ENCODE measurements at places on chromosomes 2 and 18.

- DNase-seq, result no peak
Measured at GRCh38 chr18:23416298-23416697, 36.8 kb upstream of the RIOK3 start.

DNA sequence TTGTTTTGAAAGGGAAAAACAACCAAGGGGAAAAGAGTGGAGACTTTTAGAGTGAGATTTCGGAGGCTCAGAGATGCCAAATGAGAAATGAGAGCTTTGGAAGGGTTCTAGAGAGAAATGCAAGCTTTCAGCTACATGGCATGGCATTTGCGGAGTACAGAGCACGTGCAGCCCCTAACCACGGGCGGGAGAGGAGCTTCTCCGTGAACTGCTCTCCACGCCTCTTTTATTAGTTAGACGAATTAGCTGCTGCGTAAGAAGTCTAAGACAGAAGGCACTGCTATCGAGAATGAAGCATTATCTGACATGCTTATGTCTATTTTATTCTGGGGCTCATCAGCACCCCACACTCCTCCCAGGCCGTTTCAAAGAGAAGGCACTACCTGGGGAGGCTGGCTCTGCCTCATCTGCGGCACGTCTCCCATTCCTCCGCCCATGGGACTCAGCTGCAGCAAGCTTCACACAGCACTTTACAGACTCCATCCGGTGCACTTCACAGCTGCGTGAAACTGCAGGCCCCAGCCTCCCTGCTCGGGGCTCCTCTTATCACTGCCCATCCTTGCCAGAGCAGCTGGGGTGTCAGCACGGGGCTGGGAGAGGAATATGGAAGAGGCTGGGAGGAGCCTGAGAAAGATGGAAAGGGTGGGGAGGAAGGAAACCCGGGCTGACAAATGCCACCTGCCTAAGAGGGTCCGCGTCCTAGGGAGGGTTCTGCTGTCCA is 207.3 kb upstream of the APCDD1 start:
- DNase-seq, result no peak

DNA sequence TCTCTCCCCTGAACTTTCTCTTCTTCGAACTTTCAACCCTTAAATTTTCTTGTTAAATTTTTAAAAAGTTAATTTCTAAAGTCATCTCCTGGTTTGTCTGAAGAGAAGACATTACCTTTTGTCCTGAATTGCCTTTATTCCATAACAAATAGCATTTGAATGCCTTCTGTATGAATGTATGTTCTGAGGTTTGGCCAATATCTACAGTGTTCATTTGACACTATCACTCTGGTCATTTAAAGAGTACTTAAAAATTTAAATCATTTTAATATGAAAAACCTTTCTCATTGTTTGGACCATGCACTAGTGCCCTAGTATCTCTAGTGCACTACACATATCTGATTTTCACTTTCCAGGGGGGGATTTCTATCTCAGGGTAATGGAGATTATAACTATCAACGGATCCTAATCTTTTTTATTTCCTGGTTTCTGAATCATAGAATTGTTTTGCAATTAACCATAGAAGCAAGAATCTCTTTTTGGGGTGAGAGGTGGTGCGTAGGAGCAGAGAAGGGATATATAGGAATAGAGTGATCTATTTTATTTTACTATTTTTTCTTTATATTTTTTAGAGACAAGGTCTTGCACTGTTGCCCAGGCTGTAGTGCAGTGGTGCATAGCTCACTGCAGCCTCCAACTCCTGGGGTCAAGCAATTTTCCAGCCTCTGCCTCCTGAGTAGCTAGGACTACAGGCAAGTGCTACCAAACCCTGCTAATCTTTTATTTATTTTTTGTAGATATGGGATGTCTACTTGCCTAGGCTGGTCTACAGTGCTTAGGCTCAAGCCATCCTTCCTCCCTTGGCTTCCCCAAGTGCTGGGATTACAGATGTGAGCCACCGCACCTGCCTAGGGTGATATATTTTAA is 25.5 kb downstream of the TANC1 start:
- no peak for DNase-seq

GRCh38 chr2:168449419-168449818 is 6.7 kb upstream of the CERS6 start:
- DNase-seq, result no peak

DNA sequence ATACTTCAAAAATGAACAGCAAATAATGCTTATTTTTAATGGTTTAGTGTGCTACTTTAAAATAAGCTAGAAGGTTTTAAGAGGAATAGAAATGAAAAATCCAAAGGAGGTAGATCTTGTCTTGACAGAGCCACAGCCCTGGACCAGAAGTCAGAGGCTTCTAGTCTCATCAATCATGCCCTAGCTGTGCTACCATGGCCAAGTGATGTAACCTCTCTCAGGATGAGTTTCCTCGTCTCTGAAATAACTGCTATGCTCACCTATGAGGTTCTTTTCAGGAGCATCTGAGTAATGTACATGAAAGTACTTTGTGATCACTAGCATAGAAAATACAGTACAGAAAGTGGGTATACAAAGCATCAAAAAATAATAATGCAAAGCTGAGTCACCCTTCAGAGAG is 248.4 kb downstream of the PID1 start:
- no peak for DNase-seq

DNA sequence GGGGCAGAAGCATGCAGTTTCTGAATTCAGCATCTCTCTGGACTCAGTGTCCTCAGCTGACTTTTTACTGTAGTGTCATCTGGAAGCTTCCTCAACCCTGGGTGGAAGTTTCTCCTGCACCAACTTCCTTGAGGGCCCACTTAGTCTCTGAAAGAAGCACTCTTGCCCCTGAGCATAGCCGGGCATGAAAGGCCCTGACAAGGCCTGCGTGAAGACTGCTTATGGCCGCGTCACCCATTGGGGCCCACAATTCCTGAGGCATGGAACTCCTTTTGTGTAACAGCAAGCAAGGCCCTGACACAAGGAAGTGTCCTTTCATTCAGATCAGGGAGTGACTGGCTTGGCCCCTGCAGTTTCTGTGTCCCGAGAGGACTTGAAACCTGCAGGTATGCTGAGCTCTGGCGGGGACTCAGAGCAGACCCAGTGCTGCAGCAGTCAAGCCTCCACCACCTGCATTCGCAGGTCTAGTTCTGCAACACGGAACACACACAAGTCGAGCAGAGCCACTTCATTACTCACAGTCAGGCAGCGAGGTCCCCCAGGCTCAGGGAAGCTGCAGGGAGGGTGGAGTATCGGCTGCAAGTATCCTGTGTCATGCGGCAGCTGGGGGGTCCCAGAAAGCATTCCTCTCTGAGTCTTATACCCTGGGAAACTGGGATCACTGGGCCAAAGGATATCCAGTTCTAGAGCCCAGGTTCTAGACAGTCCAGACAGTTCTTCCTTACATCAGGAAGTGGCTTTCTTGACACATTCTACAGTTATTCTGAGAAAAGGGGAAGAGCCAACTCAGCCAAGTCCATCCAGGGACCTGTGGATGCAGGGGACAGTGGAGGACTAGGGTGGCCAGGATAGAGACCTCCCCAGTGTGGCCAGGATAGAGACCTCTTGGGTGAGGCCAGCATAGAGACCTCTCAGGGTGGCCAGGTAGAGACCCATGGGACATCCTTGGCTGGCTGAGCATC is 35.6 kb upstream of the PRLH start:
- no peak for DNase-seq

- no peak for DNase-seq
Measured at GRCh38 chr18:56042915-56043536, 455.0 kb upstream of the TCF4 start.

DNA sequence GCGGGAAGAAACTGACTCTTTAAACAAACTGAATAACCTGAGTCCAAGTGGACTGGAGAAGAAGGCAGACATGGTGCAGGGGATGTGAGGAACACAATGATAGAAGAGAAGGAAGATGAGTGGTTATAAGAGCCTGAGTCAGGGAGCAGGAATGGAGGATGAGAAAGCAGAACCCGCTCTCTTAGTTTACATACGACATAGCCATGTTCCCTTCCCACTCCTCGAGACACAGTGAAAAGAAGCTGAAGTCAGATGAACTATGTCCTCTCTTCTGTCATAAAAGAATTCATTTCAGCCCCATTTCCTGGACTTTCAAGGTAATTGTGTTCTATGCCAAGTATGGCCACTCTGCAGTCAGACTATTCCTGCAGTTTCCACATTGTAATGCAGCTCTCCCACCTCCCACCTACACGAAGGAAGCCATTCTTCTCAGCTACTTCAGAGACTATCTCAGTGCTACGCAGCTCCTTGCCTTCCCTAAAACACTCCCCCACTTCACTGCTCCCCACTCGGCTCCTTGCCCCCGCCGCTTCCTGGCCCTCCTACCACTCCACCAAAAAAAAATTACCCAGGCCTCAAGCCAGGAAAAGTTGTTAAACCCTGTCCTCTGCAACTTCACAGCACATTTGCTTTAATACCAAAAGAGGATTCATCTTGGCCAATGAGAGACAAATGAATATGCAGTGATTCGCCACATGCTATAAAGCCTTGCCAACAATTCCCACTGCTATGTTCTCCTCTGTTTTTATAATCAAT is 323.4 kb upstream of the EPHA4 start:
- DNase-seq, result no peak

DNA sequence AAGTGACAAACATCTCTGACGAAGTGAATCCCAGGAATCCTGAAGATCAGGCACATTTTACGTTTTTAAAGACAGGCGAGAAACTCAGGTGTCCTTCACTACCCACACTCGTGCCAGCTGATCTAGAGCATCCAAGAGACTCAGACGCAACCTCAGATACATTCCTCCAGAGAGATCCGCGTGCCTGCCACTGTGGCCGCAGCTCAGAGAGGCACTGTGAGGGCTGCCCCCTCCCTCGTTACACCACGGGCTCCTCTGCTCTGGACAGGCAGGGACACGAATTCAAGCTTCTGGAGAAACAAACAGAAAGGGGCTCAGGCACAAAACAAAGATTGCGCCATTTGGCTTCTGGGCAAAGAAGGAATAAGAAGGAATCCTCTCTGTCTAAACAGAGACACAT is 268.0 kb downstream of the HDAC4 start:
- no peak for DNase-seq

- no peak for DNase-seq
Measured at GRCh38 chr2:156706576-156706975, 270.4 kb downstream of the GPD2 start.

DNA sequence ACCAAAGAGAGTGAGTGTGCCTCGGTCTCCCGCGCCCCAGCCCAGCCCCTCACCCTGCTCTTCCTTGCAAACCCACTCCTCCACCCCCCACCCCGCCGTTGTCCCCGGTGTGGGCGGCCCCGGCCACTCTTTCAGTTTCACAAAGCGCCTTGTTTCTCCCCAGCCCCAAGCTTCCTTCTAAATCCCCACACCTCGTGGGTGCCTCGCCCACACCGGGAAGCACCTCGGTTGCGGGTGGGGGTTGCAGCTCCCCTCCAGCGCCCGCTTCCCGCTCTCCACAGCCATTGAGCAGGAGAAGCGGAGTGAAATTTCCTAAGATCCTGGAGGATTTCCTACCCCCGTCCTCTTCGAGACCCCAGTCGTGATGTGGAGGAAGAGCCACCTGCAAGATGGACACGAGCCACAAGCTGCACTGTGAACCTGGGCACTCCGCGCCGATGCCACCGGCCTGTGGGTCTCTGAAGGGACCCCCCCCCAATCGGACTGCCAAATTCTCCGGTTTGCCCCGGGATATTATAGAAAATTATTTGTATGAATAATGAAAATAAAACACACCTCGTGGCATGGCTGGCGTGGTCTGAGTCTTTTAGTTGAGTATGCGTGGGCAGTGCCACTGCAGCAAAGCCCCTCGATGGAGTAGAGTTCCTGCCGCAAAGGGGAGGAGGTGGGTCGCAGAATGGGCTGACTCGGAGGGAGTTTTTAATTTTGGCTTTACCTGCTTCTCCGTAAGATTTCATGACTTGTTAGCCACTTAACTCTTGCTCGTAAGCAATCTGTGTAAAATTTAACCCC is 848 bp downstream of the TMSB10 start:
- DNase-seq, result peak; percentile 54

DNA sequence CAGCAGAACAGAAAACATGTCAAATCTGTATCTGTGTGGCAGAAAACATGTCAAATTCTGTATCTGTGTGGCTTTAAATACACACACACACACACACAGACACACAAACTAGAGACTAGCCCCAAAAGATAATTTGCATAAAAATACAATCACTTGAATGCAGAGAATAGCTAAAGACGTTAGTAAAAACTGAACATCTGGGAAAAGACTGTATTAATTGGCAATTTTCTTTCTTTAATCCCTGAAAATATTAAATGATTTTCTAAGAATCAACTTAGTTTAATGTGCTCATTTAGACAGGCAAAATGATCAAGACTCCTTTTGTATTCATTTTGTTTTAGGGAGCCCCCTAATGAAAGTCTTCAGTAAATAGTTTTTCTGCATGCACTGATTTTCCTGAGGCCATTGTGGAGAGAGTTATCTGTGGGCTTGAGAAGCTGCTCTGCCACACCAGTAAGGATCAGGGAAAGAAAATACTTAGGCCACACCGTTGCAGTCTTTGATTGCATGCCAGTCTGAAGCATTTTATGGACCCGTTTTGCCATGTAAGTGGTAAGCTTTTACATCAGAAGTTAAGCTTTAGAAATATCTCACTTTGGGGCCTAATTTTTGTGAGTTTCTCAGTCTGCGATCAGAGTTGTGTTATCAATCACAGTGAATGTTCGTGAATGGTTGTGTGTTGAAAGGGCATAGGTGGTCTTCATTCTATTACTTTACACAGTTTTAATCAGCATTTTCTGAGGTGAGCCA is 2.2 kb downstream of the SPATS2L start:
- DNase-seq, result no peak

GRCh38 chr2:85905187-85905666 is 16.4 kb upstream of the ST3GAL5 start:
- no peak for DNase-seq

GRCh38 chr2:241752689-241753276 is 18.4 kb downstream of the D2HGDH start:
- no peak for DNase-seq

GRCh38 chr18:79405019-79405780 is 9.5 kb downstream of the NFATC1 start:
- DNase-seq, result peak; percentile 52

DNA sequence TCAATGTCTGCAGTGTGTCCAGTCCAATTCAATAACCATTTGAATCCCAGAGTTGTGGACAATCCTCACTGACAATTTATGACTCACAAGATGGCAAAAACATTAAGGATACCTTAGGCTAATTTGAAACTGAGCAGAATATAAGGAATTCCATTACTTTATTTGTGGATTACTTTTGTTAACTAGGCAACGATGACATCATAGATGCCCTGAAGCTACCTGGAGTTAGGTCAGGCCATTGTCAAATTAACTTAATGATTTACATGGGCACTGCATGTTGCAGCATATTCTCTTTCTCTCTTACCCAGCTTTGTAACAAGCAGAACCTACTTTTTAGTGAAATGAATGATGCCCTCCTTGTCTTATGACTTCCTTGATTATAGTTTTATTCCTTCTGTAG is 100.0 kb upstream of the CDCA7 start:
- DNase-seq, result no peak

- DNase-seq, result no peak
Measured at GRCh38 chr2:212538305-212539071, at the start of gene ERBB4. TSS of gene ERBB4 (minus strand) at chr2:212538802. CDS start at chr2:212538530, 272 bp downstream.

GRCh38 chr18:26700201-26700600 is 151.8 kb upstream of the KCTD1 start:
- DNase-seq, result no peak

GRCh38 chr2:94993176-94994062 is 32.1 kb upstream of the MAL start:
- no peak for DNase-seq

- no peak for DNase-seq
Measured at GRCh38 chr2:130327703-130328527, 14.8 kb upstream of the IMP4 start.

GRCh38 chr2:216064665-216065064 is 16.9 kb downstream of the PECR start:
- DNase-seq, result no peak

- DNase-seq, result no peak
Measured at GRCh38 chr18:12307701-12308385, at the start of gene TUBB6. TSS of gene TUBB6 (plus strand) at chr18:12308241. CDS start at chr18:12308293, 52 bp downstream.
